ENCODE measurements at places on chromosomes 2 and 18.
A peak's percentile ranks its signal among the peaks of the same experiment; 100 is the strongest.

DNA sequence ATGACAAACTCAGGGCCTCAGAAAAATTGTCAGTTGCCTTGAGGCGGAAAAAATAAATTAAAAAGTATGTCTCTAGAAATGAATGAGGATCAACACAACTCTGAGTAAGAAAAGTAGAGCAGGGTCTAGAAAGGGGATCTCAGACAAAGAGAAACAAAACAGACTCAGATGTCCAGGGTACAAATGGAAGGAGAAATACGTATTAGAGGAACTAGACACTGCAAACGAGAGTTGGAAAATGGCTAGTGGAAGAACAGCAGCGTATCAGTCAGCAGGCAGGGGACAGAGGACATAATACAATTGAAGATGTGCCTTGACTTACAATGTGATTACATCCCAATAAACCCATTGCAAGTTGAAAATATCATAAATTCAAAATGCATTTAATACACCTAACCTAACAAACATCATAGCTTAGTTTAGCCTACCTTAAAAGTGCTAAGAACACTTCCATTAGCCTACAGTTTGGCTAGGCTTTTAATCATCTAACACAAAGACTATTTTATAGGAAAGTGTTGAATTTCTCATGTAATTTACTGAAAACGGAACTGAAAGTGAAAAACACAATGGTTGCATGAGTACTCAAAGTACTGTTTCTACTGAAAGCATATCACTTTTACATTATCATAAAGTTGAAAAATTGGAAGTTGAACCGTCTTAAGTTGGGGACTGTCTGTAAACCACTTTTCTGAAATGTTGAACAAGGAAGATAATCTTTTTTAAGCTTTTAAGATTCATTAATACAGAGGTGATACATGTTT is 182.8 kb downstream of the NBAS start:
- DNase-seq: no peak

GRCh38 chr2:142874293-142874814 is 3.1 kb upstream of the KYNU start:
- peak; percentile 98 for DNase-seq

DNA sequence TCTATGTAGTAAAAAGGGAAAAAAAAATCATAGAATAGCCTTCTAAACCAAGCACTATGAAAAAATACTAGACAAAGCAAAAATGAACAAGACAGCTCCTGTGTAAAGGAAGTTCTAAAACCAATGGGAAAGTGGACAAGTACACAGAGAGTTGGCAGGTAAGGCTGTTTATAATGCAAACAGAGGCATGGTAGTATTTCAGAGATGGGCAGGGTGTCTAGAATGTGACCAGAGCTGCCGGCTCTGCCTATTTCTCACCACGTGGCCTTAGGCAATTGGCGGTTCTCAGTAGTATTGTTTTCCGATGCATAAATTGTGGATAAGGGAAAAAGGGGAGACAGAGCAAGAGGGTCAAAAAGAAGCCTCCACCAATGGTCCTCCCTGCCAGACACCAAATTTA is 173.6 kb downstream of the ANKRD30B start:
- DNase-seq: no peak

GRCh38 chr2:100524331-100524730 is 38.5 kb upstream of the PDCL3 start:
- DNase-seq: peak; percentile 29

DNA sequence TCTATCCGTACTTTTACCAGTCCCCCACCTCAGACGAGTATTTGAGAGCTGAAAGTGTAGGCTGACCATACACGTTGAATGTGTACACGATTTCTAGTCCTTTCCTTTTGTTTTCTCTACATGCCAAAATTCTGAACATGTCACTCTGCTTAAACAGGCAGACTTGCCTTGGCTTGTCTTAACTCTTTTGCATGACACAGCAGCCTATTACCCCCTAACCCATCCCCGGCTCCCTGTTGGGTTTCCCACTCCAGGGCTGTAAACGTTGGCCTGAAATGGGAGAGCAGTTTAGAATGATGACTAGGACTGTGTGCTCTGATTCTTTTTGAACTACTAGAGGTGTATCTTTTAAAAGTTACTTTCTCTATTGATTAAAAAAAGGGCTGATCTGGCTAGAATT is 19.1 kb downstream of the MTCL1 start:
- no peak for DNase-seq

DNA sequence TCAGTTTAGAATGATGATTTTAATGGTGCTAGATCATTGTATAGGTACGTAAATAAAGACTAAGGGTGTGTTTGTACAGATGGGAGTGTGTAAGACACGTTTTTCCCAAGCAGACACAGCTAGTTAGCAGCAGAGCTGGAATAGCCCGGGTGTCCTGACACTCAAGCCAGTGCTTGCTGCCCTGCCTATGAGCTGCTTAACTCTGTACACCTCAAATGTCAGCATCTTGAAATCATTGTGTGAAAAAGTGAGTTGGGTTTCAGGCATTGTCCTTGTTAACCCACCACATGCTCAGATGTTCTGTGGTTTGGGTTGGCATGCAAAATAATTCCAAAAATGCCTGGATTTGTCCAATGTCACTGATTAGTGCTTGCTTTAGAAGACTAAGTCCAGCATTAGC is 13.0 kb upstream of the TET3 start:
- DNase-seq: no peak

DNA sequence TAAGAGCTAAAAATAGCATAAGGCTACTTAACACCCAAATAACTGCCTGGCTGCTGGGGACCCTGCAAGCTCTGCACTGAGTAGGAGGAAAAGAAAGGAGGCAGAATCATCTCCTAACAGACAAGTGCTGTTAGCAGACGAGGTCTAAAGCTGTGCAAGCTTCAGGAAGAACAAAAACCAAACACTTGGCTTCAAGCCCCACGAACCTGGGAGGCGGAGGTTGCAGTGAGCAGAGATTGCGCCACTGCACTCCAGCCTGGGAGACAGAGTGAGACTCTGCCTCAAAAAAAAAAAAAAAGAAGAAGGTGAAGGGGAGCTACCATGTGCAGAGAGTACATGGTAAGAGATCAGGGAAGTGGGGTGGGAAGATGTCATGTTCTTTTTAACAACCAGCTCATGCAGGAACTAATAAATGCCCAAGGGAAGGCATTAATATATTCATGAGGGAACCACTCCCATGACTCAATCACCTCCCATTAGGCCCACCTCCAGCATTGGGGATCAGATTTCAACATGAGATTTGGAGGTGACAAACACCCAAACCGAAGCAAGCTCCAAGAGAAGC is 28.8 kb upstream of the INO80C start:
- DNase-seq: no peak
